ENCODE measurements at places on chromosomes 4 and X.

GRCh38 chrX:71618303-71618721 is at the start of gene CXCR3:
CXCR3 (minus strand) TSS chrX:71618511; CDS start chrX:71618449, 62 bp downstream.
- no peak for DNase-seq

GRCh38 chr4:13541720-13542576 is 2.4 kb downstream of the NKX3-2 start:
- DNase-seq, result peak; percentile 35

- no peak for DNase-seq
These were observed 385.6 kb upstream of the FGF16 start for GRCh38 chrX:77061545-77061944.

- peak; percentile 62 for DNase-seq
These were observed 221.7 kb upstream of the DIPK2B start for GRCh38 chrX:45422216-45422925.

GRCh38 chr4:25310066-25310802 is 2.3 kb upstream of the ZCCHC4 start:
- no peak for DNase-seq

All from foreskin keratinocyte (primary cell).